Upper lobe of left lung (tissue), 6 donors: ENCODE measurements at places on chromosomes 16 and 17. TPM values are rescaled to one million over a fixed set of nuclear protein-coding genes. Genes with fewer than 3 reads are reported as not detected.

DNA sequence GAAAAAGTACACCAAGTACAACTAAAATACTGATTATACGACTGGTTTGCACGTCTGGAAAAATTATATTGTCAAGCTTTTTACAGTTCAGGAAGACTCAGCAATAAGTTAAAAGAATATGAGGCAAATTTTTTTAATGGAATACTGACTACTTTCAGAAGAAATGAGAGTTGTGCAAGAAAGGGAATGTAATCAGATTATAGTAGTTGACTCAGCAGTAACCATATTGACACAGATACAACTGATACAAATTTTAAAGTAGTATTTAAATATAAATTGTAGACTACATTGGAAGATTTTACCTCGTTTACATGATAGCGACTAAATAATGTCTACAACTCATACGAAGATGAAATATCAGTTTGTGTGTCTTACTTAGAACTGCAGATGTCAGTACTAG, 16.7 kb downstream of the ASGR2 start:
- no peaks in the 10 kb centered on the region for H3K27me3 ChIP-seq
- no peak for DNase-seq
- H3K4me1 ChIP-seq: peaks cover 6% of the 10 kb centered on the region
- no peak overlapping the region for H3K27ac ChIP-seq
- H3K36me3 ChIP-seq: no peaks in the 10 kb centered on the region

- no peak within 1 kb of the TSS for H3K27ac ChIP-seq
- no peaks in the 10 kb centered on the region for H3K36me3 ChIP-seq
- DNase-seq: peak; percentile 70
These were observed at the start of gene OR3A2 for GRCh38 chr17:3385869-3386816. Gene OR3A2, minus strand, starts transcription at chr17:3386308.

DNA sequence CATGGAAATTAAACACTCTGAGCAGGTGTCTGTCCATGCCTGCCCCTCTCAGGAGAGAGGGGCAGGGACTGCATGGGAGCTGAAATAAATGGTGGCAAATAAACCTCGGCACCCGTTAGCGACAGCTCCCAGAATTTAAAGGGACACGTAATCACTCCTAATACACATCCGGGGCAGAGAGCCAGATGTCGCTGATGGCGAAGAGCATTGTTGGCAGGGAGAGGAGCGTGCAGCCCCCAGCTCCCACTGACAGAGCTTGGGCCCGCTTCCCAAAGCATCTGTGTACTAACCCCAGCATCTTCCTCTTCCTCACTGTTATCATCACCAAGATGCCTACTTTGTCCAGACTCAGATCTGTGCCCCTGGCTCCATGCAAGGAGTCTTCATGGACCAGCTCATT, 85.8 kb downstream of the IRX5 start:
- no peak overlapping the region for H3K27ac ChIP-seq
- no peaks in the 10 kb centered on the region for H3K4me1 ChIP-seq
- no peak for DNase-seq
- no peak overlapping the region for H3K4me3 ChIP-seq
- H3K36me3 ChIP-seq: no peaks in the 10 kb centered on the region

DNA sequence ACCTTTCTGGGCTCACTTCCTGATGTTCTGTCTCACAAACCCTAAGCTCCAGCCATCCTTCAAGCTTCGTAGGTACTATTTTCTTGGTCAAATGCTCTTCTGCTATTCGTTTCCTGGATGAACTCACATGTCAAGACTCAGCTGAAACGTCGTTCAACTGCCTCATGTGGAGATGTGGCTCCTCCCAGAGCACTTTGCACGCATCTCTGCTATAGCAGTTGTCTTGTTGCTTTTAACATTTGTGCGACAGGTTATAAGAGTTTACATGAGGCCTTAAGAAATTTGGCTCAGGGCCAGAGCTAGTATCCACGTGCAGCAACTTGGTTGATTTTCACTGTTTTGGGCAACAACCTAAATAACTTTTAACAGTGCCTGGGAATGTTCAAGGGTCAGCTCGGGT, 2.8 kb upstream of the KRT40 start:
- H3K36me3 ChIP-seq: no peaks in the 10 kb centered on the region
- DNase-seq: no peak
- no peaks in the 10 kb centered on the region for H3K27me3 ChIP-seq

DNA sequence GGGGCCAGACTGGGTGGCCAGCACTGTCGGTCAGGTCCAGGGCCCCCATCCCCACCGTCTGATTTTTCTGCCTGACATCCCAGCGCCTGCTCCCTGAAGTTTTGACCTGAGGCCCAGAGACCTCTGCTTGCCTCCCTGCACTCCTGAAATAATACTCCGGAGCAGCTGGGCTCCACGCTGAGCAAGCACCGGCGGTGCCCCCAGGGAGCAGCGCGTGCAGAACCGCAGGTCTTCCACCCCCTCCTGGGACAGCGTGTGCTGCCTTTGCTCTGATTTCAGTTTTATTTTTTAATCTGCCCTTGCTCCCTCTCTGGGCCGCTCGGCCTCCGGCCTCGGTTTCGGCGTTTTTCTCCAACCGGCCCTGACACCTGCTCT, 132.4 kb upstream of the GSE1 start:
- no peaks in the 10 kb centered on the region for H3K27me3 ChIP-seq
- H3K36me3 ChIP-seq: no peaks in the 10 kb centered on the region
- H3K27ac ChIP-seq: no peak overlapping the region
- no peak overlapping the region for H3K4me3 ChIP-seq
- peaks cover 12% of the 10 kb centered on the region for H3K4me1 ChIP-seq

- H3K27ac ChIP-seq: no peak overlapping the region
- H3K36me3 ChIP-seq: no peaks in the 10 kb centered on the region
- DNase-seq: peak; percentile 45
- H3K4me1 ChIP-seq: peaks cover 8% of the 10 kb centered on the region
- no peaks in the 10 kb centered on the region for H3K27me3 ChIP-seq
These were observed 46.3 kb downstream of the PEMT start for GRCh38 chr17:17545031-17545820.

Gene ZNF205
- 21.0 TPM for total RNA-seq

Gene SPNS3
- total RNA-seq: 0.91 TPM

Gene SEZ6L2
- 4.2 TPM for total RNA-seq

Gene TBX4
- 29.4 TPM for total RNA-seq

Gene PIK3R6
- 1.1 TPM for total RNA-seq

Gene C1QTNF8
- total RNA-seq: not detected

Gene PRSS21
- 14.5 TPM for total RNA-seq

Gene RNF112
- 0.76 TPM for total RNA-seq
